ENCODE measurements at places on chromosomes 7 and 10. TPM values are rescaled to one million over a fixed set of nuclear protein-coding genes. Genes with fewer than 3 reads are reported as not detected.

Gene PLXDC2
- total RNA-seq, result 1.5 TPM

Gene CABCOCO1
- 0.07 TPM for total RNA-seq

Gene CRPPA
- total RNA-seq, result 2.3 TPM

Gene NEUROG3
- not detected for total RNA-seq

Gene WBP1L
- total RNA-seq, result 44.9 TPM

All from thoracic aorta endothelial cell (primary cell).